ENCODE measurements at places on chromosomes 1 and 21.

DNA sequence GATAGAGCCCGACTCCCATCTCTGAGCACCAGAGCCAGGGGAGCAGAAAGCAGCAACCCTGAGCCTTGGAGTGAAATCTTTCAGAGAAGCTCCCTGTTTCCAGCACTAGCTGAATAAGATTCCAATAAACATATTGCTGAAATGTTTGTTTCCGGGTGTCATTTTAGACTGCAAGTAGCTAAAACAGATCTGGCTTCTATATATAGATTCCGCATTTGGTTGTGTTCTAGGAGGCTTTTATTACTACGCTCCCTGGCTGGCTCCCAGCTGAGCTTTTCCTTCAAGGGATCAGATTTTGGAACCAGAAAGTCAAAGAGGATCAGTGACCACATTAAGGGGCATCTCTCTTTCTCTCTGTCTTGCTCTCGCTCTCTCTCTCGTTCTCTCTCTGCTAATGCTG lies 88.2 kb downstream of the PAPPA2 start:
- no peak for DNase-seq

GRCh38 chr1:16927711-16928485 lies 6.2 kb downstream of the CROCC start:
- DNase-seq, result no peak

- no peak for DNase-seq
Measured at GRCh38 chr1:63779338-63780211, 5.8 kb downstream of the ROR1 start.

DNA sequence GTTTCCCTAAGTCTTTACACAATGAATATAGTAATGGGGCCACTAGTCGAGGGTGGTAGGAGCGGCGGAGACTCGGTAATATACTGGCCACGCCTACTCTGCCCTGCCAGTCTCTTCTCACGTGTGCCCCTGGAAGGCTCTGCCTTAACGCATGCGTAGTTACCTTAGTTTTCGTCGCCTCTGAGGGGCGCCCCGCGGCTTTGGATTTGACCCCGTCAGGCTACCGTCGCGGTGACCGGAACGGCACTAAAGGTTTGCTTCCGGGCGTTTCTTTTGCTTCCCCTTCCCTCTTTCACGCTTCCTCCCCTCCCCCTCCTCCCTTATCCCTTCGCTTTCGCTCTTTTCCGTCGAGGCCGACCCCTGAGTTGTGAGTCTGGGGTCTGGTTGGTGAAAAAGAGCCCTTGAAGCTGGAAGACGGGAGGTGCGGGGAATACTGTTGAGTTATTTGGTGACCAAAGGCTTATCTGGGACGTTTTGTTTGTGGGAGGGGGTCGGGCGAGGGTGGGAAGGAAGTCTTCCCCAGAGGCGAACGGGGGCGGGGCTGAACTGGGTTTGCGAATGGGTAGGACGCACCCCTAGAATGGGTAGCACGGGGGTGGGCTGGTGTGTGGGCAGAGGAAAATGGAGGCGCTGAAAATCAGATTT lies at the start of gene SETDB1:
TSS of gene SETDB1 (plus strand) at position 267 of the 645 bp plus-strand sequence. CDS start 1,352 bp downstream, outside the sequence.
- DNase-seq, result peak; percentile 98

GRCh38 chr1:1082239-1082775 lies 8.2 kb upstream of the RNF223 start:
- peak; percentile 39 for DNase-seq

GRCh38 chr21:19489930-19490329 lies 1086.3 kb upstream of the TMPRSS15 start:
- no peak for DNase-seq

DNA sequence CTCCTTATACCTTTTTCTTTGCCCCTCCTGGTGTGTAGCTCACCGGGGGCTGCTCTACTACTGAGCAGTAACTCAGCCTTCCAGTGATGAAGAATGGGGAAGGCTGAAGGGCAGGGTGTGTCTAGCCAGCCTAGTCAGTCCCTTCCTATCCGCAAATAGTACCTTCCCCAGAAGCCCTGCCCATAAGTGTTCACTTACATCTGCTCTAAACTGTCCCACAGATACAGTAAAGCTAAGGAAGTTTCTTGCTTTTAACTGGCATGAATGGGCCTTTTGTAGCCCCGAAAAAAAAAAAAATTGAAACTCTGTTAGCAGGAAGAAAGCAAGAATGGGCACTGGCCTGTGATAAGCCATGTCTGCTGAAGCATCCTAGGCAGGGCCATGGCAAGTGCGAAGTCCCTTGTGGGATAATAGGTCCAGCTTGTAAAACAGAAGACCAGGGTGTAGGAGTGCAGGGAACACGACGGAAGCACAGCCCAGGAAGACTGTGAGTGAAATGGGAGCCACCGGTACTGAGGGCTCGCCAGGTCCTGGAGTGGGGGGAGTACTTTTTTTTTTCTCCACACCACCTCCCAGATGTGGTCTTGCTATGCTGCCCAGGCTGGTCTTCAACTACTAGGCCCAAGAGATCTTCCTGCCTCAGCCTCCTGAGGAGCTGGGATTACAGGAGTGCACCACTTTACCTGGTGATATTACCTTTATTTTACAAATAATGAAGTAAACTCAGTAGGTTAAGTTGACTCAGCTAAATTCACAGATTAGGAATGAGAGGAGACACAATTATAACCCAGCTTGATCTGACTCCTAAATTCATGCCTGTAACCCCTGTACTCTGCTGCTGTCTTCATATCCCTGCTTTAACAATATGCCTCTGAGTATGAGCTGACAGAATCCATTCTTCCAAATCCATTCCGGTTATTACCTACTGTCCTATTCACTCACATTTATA lies 347.5 kb downstream of the SMYD3 start:
- DNase-seq, result no peak

GRCh38 chr1:205567716-205568115 lies 63.2 kb downstream of the CDK18 start:
- DNase-seq, result no peak

DNA sequence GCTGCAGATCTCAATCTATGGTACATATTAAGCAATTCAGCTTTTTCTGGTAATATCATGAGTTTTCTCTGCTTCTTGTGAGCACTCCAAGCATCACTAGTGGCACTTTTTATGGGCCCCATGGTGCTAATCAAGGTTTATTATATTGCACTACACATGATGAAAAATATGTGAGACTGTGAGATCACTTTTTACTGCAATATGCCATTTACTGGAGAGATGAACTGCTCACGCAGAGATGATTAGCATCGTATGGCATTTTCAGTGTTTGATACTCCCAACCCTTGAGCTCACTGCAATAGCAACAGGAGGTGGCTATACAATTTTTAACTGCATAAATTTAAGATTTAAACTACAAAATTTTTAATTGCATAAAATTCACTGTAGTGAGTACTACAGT lies 8.7 kb upstream of the KCNK1 start:
- no peak for DNase-seq

DNA sequence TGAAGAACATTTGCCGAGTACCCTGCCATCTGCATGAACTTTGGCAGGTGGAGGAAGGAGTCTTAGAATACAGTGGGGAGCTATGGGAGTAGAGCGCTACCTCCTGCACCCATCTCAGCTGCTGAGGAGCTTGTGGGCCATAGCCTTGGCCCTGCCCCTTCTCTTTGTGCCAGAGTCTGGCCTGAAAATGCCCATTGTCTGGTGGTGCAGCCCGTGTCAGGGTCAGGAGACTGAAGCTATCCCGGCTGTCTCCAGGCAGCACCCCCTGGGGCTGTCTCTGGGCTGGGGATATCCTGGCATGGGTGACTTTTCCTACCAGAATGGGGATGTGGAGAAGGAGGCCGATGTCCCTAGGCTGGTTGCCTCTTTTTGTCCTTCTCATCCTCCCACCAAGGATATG lies 7.3 kb downstream of the IPO13 start:
- no peak for DNase-seq

- no peak for DNase-seq
Measured at GRCh38 chr1:93328809-93329760, 16.6 kb upstream of the DR1 start.

GRCh38 chr1:69540052-69540451 lies 27.7 kb upstream of the LRRC7 start:
- DNase-seq, result no peak

DNA sequence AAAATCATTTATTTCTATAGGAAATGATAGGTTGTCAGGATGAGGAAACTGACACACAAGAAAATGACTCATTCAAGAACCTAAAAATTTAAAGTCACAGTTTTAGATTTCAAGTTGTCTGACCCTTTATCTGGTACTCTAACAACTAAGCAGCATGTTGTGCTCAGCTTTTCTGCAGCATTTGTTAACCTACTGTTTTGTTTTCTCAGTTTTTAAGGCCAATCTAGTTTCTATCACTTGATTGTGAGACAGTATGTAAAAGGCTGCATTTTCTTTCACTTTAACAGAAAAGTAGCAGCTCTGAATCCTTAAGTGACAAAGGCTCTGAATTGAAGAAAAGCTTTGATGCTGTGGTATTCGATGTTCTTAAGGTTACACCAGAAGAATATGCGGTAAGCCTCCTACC lies 59.1 kb downstream of the RALGPS2 start:
- DNase-seq, result no peak

DNA sequence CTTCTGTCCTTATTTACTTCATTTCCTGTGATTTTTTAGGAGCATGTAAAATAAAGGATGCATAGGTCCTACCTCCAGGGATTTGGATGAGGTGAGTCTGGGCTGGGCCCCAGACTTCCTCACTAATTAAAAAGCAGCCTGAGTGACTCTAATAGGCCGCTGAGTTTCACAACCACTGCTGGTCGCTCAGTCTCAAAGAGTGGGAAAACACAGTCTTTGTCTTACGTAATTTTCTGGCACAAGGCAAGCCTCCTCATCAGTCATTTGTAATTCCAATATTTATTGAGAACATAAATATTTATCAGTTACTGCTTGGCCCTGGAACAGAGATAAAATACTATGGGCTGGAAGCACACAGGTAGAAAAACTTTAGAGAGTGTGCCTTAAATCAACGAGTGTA lies 195.4 kb upstream of the RUNX1 start:
- no peak for DNase-seq

GRCh38 chr1:116256286-116256649 lies 116.8 kb upstream of the ATP1A1 start:
- no peak for DNase-seq

- DNase-seq, result no peak
Measured at GRCh38 chr21:24025101-24025500, 1582.2 kb downstream of the MRPL39 start.

DNA sequence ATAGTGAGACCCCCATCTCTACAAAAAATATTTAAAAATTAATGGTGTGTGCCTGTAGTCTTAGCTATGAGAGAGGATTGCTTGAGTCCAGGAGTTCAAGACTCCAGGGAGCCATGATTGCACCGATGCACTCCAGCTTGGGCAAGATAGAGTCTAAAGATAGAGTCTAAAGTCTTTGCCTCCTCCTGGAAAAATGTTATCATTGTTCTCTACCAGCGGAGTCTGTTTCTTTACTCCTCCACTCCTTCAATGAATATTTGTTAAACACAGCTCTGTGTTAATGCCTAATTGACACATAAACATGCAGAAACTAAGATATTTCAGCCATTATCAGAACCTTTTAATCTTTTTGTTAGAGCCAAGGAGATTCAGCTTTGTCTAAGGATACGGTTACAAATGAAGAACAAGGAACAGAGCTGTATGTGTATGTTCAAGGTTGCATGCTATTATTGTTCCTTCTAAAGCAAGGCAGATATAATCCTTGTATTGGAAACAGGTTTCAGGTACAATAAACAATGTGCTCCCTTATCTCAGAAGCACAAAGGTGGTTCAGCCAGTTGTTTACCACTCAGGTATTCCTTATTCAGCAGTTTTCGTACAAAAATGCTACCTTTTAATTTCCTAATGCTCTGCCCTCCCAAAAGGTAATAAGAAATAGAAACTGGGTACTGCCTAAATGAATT lies 15.4 kb downstream of the OVAAL start:
- no peak for DNase-seq

GRCh38 chr1:199264283-199264682 lies 625.4 kb downstream of the PTPRC start:
- DNase-seq, result no peak

DNA sequence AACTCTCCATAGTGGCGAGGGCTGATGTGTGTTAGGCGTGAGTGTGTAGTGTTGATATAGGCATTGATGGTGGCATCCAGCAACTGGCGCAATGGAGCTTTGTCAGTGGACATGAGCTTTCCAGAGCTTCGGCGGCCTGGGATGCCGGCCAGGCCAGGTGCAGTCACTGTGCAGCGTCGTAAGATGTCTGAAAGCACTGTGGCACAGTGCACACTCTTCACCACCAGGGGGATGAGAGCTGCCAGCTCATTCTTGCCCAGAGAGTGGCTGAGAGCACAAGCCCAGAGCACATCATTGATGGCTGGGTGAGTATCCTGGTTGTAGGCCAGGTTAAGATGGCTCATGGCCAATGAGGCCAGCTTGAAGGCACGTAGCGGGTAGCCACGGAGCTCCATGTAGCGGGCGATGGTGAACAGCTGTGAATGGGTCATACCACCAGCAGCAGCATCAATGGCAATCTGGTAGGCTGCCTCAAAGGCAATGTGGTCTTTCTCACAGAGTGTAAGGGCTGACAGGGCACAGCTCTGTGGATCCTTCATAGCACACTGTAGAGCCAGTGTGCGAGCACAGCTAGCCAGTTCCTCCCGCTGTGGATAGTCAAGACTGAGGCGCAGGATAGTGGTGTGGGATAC lies 6.7 kb downstream of the UROD start:
- DNase-seq, result peak; percentile 75

GRCh38 chr1:156193208-156193487 lies 756 bp upstream of the SLC25A44 start:
- no peak for DNase-seq

DNA sequence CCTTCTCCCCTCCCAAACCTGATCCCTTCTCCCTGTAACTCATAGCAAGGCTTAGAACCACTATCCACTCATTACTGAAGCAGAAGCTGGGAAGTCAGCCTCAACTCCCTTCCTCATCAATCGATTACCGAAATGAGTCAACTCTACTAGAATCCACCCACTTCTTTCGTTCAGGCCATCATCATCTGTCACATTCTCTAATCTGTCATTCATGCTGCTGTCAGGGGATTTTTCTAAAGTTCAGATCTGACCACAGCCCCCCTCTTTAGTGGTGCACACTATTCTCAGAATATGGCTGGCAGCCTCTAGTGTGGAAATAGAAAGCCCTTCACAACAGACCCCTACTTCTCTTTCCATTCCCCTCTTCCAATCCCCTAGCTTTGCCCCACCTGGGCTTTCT lies 5.1 kb downstream of the NT5C1A start:
- no peak for DNase-seq

DNA sequence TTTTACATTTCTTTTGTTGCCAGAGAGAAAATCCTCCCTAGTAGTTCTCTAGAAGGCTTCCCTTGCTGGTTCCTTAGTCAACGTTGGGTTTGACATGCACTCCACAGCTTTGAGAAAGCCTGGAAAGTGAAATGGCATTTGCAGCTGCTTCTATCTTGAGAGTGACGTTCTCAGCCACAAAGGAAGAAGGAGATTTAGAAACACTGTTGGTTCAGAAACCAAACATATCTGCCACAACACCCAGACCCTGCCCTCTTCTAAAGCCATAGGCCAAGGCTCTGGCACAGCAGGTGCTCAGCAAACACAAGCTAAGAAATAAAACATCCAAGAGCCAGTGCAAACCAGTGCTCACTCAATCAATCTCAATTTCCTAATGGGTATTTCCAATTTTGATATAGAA lies 121.4 kb downstream of the CCDC185 start:
- DNase-seq, result no peak
